ENCODE measurements at places on chromosomes 4 and X. TPM values are rescaled to one million over a fixed set of nuclear protein-coding genes. Genes with fewer than 3 reads are reported as not detected.

CC2D2A gene
- 3.3 TPM for total RNA-seq

PAGE5 gene
- total RNA-seq, result 0.14 TPM

CLDN2 gene
- total RNA-seq, result under 0.01 TPM

CSAG3 gene
- total RNA-seq, result 0.52 TPM

ATP11C gene
- 21.6 TPM for total RNA-seq

DNA sequence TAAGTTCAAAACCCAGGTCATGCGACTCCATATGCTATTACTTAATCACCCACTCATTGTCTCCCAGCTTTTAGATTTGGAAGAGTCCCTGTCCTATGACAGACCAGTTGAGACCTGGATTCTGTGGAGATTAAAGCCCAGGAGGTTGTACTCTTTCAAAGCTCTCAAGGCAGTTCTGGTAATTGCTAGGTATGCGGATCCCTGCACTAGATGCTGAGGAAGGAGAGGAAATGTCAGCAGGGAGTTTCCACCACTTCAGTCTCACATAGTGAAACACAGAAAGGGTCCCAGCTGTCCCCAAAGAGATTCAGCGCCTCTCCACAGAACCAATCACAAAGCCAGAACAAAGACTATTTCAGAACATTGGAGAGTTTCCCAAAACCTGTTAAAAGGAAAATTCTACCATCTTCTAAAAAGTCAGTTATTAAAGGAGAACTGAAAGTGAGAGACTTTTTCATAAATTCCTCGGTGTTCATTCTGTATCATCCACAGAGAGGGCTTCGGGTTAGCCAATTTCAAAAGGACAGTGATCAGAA, 53.4 kb downstream of the IRF2 start:
- DNase-seq, result peak; percentile 28

GRCh38 chrX:116198810-116199209, 28.3 kb downstream of the AGTR2 start:
- no peak for DNase-seq

DNA sequence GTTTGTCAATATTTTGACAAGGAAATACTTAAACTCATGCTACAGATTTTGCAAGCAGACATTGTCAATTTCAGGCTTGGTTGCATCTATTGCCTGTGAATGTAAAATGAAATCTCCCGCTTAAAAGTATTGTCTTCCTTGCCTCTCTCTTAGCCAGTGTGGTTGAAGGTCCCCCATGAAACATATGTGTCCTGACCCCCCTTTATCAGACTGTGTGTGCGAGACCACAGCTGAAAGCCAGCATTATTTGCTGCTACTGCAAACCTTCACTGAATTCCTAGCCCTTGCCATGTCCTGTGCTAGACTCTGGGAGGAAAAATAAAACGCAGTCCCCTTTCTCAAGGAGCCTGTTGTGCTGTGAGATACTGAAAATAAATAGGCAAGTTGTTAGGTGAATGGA, 16.6 kb upstream of the CLNK start:
- DNase-seq, result no peak

- DNase-seq, result no peak
These were observed 113.8 kb upstream of the GABRA2 start for GRCh38 chr4:46503739-46504138.

DNA sequence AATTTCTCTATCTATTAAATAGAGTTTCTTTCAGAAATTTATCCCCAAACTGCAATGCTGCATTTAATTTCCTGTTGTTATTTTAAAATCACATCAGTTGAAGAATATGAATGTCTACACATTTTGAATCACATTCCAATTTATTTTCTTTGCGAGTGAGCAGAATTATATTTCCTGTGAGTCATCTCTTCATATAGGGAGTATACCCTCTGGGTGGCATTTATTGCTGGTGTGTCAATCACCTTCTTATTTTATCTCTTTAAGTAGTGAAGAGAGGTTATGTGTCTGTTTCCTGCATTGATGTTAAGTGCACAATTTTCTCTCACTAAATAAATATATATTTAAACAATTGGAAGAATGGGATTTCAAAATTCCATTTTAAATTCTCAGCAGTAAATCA, 511.0 kb upstream of the ATOH1 start:
- no peak for DNase-seq
